ENCODE measurements at places on chromosomes 7 and 10.

DNA sequence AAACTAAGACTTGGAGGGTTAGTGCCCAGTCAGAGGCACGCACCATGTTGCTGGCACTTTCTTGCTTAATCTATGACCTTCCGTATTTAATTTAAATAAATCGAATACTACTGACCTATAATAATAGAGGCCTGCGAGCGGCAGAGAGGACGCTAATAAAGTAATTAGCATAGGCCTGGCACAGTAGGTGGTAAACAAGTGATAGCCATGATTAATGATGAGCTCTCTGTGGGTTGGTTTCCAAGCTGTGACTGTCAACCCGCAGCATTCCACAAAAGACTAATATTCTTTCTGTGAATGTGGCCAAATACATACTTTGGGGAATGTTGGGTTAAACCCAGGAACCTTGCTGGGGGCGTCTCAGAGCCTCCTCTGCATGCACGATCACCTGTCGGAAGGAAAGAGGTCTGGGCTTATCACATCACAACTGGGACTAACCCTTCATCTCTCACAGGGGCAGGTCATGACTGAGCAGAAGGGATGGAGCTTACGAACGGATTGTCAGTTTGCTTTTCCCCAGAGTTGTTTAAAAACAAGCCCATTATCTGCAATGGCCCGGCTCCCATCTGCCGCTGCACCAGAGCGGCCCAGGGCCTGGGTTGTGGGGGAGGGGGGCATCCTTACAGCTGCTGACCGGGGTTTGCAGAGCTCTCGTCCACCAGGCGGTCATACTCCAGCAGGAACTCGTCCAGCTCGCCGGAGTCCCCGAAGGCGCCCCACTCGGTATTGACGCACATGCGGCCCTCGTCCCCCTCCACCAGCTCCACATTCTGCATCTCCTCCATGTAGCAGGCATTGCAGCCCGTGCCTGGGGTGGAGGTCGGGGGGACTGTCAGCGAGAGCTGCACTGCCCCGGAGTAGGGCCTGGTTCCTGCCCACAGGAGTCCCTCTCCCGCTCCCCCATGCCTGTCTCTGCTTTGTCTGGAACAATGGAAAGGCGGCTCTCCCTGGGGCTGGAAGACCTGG lies 6.2 kb upstream of the MYL7 start:
- no peak for DNase-seq

GRCh38 chr10:85043207-85043606 lies 714.8 kb downstream of the CCSER2 start:
- DNase-seq, result no peak

GRCh38 chr10:25633542-25633941 lies 300.5 kb upstream of the MYO3A start:
- DNase-seq, result no peak

GRCh38 chr7:103293526-103293925 lies 3.7 kb upstream of the PMPCB start:
- DNase-seq, result no peak

DNA sequence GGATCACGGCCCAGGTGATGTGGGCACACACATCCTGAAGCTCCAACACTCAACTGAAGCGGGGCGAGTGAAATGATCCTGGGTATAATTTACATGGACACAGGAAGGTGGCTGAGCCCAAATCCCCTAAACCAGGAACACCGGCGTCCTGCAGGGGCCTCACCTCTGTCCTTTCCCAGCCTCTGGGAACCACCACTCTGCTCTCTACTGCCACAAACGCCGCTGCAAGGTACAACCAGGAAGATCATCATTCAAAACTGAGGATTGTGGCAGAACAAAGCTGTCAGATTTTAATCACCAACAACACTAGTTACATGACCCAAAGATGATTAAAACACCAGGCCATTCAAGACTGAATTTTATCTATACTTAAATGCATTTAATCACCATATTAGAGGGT lies 104.0 kb downstream of the DIP2C start:
- DNase-seq, result no peak

DNA sequence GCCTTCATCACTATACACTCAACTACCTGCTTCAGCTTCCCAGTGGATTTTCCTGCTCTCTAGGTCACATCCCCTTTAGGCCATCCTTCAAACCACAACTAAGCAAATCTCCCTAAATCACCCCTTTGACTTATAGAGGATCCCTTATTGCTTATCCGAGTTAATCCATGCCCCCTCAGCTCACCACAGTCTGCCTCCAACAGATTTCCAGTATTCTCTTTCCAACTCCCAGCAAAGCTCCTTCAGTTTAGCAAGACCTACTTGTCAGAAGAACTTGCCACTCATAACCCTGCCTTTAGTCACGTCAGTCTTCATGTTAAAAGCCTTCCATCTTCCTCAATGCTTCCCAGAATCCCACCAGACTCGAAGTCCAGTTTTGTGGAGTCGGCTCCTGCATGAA lies 38.6 kb downstream of the RAPGEF5 start:
- no peak for DNase-seq

DNA sequence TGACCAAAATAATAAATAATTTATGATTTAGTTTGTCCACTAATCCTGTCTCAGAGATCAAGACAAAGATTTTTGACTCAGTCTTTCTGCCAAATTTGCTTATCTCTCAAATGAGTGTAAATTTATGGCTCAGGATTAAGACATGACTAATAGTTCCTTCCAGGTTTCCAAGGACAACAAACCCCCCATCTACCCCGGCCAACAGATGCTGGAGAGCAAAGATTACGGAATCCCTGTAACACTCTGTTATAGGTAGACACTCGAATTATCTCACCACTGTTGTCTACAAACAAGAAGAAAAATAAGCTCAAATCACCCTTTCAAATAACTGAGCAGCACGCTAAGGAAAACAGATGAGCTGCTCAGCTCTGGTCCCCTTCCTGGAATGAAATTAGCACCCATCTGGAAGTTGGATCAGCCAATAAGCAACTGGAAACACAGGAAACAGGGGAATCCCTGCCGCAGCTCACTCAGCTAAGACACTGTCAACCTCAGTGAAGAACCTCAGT lies 56.8 kb upstream of the SVIL start:
- no peak for DNase-seq

Measured in GM12878 (cell line).